ENCODE measurements at places on chromosomes 16 and 17.

GRCh38 chr17:14474591-14474990 lies 173.7 kb downstream of the HS3ST3B1 start:
- no peak for DNase-seq

- DNase-seq, result no peak
Measured at GRCh38 chr16:72884037-72884436, 163.9 kb downstream of the ZFHX3 start.

DNA sequence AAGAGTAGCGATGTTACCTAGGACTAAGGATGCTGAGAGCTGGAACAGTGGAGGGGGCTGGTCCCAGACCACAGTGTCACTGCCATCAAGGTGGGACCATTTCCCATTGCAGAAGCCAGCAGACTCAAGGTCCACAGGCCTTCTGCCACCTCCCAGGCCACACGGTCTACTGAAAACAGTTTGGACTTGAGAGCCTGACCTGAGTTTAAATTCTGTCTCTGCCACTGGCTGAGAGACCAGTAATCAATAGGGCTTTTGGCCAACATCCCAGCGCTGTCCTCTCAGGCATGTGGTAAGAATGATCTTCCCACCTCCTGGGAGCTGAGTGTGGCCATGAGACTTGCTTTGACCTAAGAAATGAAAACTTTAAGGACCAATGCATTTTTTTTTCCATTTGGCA lies 331.4 kb upstream of the CDH5 start:
- no peak for DNase-seq

DNA sequence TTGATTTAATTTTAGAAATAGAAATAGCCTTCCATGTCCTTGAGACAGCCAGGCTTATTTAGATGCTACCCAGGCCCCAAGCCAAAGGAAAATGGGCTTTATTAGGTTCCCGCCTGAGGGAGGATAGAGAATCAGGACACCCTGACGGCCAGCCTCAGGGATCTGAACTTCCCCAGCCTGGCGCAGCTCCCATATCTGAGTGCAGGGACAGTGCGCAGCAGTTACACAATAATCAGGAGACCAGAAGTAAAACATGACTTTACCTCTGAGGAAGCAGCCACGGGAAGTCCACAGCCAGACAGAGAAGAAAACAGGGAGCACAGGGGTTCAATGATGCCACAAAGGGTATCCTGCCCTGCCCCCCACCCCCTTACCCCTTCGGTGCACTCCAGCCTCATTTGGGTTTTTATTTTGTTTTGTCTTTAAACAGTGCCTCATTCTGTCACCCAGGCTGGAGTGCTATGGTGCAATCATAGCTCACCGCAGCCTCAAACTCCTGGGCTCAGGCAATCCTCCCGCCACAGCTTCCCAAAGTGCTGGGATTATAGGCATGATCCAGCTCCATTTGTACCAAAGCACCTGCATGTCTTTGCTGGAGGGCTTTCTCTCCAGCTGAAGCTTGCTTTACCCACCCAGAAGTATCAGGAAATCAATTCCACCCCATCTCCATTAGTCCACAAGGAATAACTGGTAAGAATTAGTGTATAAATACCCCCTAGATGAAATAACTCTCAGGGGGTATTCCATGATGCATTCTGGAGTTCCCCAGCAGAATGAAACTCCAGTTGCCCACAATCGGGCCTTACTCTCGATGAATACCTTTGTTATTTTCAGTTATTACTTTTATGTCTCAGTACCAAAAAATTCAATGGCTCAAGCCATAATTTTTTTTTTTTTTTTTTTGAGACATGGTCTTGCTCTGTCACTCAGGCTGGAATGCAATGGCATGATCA lies 21.9 kb downstream of the ORC6 start:
- DNase-seq, result no peak

DNA sequence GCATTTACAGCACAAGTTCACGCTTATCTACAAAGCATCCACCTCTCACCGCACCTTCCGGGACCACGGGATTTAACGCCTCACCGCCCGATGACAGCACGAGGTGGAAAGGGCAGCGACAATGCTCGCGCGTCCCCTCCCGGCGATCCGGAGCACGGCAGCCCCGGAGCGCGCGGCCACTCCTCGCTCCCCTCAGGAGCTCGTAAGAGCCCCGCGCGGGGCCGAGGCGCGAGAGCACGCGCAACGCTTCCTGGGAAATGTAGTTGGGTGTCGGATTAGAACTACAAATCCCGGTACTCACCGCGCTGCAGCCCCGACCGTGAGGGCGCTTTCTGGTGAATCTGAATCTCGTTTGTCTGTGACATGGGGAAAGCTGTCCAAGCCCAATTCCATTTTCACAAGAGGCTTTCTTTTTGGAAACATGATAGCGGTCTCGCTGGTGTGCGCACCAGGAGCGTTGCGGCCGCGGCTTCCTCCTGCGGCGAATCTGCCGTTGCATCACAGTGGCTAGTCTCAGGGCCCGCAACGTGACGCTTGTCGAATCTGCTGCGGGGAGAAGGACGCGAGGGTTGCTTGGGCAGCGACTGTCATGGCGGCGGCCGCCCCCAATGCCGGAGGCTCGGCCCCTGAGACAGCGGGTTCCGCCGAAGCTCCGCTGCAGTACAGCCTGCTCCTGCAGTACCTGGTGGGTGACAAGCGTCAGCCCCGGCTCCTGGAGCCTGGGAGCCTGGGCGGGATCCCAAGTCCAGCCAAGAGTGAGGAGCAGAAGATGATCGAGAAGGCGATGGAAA lies at the start of gene TIMM22:
Gene TIMM22 (plus strand): TSS at position 576 of the 791 bp plus-strand sequence. CDS start 14 bp downstream, at position 590.
- DNase-seq, result peak; percentile 84

DNA sequence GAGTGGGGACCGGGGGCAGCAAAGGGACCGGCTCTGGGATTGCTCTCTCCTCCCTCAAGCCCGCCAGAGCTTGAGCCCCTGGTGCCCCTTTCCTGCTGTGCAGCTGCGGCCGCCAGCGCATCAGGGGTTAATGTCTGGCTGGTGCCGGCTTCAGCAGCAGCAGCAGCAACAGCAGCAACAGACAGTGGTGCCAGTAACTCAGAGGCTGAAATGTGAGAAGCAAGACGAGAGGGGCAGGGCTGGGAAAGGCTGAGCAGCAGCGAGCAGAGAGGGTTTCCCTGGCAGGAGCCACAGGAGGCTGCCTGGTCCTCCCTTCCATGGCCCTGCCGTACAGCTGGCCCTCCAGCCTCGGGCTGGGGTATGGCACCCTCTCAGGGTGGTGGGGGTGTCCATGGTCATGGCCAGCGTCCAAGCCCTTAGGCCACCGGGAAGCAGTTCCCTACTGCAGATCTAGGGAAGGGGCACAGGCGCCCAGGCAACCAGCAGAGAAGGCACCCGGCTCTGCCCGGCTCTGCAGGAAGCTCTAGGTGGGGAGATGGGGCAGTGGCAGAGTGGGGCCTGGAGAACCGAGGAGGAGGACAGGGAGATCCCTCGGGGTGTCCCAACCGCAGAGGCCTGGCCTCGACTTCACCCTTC lies 21.1 kb upstream of the TFAP4 start:
- DNase-seq, result no peak

GRCh38 chr17:37194208-37194607 lies 181.6 kb upstream of the C17orf78 start:
- DNase-seq, result no peak

DNA sequence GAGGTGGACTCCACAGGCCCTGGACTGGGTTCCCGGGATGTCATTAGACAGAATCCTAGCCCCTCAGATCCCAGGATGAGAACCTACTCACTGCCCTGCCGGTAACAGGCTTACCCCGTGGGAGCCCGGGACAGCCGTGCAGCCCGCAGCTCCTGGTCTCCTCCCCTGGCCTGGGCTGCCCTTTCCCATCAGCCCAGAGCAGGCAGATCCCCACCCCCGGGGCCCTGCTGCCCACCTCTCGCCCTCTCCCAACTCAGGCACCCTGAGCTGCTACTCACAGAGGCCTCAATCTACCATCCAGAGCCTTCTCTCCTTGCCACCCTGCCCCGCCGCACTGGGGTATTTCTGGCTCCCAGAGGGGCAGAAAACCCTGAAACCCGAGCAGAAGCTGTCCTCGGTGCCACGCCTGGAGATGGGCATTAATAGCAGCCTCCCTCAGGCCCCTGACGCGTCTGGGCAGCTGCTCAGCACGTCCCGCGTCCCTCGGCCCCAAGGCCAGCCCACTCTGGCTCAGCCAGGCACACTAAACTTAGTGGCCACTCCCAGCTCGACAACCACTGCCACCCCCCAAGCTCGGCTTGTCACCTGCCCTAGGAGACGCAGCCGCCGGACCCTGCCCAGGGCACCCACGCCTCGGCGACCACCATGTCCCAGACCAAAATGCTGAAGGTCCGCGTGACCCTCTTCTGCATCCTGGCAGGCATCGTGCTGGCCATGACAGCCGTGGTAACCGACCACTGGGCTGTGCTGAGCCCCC lies at the start of gene CACNG1:
Gene CACNG1 (plus strand): TSS at position 539 of the 757 bp plus-strand sequence. CDS start 107 bp downstream, at position 646.
- no peak for DNase-seq
